ENCODE measurements at places on chromosomes 2 and 18.

DNA sequence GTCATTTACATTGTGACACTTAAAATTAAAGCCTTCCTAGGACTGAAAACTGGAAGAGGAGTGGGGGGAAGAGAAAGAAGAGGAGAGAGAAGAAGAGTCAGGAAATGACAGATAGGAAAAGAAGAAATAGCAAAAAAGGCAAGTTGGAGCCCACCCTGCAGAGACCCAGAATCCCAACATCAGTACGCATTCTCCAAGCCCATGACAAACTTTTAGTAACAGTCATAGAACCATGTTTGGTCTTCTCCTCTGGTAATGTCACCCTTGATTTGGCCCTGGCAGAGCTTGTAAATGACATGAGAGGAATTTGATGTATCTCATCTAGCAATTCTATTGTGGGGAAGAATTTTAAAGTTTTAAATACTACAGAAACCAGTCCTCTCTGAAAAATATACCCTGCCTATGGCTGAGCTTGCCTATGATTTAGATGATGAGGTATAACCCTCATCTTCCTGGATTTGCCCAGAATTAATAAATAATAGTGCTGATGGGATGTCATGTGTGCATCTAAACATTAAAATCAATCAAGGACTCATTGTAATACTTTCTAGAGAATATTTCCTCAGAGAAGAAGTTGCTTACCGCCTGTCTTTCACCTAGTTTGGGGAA lies 40.2 kb downstream of the APOB start:
- no peak for DNase-seq

GRCh38 chr2:127205218-127206125 lies 14.6 kb downstream of the CYP27C1 start:
- no peak for DNase-seq

GRCh38 chr2:121187982-121188411 lies 97.0 kb downstream of the TFCP2L1 start:
- no peak for DNase-seq

- DNase-seq, result no peak
Observed at GRCh38 chr2:105934467-105934866, 189.8 kb downstream of the NCK2 start.

DNA sequence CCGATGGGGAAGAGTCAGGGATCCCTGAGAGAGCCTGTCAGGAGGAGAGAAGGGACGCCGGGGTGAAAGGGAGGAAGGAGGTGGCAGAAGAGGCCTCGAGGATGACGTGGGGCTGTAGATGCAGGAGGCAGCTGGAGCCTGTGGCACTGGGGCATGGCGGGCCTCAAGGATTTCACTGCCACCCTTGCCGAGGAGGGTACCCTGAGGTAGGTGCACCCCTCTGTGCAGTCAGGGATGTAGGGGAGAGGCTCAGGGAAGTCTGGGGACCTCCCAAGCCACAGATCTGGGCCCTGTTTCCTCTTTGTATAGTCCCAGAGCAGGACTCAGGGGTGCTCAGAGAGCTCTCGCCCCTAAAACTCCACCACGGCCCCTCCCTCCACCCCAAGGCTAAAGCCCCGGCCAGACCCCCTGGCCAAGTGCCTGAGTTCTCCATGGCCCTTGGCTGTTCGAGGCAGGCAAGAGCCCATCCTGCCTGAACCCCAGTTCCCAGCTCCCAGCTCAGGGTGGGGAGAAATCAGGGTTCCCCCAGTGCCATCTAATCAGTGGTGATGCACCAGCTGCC lies 39.0 kb upstream of the HDAC4 start:
- DNase-seq, result no peak

DNA sequence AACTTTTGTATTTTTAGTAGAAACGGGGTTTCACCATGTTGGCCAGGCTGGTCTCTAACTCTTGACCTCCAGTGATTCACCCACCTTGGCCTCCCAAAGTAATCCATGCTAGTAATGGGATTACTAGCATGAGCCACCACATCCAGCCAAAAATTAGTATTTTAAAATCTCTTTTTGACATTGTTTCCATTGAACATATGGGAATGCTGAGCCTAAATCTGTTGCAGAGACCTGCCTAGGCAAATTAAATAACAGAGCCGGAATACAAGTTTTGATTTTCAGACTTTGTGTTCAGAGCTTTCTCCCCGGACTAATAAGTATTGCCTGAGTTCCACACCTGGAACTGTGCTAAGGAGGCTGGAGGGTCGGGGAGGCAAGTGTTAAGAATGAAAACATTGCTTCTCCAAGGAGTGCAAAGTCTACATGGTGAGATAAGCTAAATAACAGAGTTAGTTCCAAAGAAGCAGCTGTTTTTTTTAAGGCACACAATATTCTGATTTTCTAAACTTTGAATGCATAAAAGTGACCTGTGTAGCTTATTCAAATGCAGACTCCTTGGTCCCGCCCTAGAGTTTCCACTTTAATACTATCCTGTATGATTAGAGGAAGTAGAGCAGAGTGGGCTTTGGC lies 150.6 kb upstream of the CELF4 start:
- no peak for DNase-seq

GRCh38 chr2:23029111-23029510 lies 355.9 kb upstream of the KLHL29 start:
- DNase-seq, result no peak

- DNase-seq, result no peak
Observed at GRCh38 chr18:38961880-38962279, 1396.3 kb upstream of the CELF4 start.

- no peak for DNase-seq
Observed at GRCh38 chr2:139007130-139007529, 226.9 kb upstream of the NXPH2 start.

DNA sequence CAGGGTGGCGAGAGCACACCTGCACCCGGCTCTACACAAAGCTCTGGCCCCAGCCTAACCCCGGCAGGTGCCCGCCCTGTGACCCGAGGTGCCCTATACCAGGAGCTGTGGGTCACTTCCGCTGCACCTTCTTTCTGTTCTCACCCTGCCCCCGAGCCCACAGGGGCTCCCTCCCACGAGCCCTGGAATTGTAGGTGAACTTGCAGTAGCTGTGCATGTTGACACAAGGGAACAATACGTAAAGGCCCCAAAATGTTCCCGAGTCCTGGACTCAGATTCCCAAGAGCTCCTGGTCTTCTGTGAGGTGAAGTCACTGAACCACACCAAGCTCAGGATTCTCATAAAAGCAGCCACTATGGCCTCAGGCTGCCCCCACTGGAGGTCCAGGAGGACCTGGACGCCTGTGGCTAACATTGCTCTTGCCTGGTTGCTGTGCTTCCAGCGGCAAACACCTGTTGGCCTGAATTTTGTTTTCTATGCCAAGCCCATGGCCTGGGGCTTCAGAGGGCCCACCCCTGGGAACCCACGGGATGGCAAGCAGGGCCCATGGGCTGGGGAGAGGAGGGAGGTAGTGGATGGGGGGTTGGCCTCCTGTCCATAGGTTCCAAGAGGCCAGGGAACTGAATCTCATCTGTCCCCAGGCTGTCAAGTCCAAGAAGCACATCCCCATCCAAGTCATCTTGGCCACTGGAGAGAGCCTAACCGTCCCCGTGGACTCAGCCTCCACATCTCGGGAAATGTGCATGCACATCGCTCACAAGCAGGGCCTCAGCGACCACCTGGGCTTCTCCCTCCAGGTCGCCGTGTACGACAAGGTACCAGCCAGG lies 23.2 kb upstream of the GPR17 start:
- no peak for DNase-seq

- no peak for DNase-seq
Observed at GRCh38 chr2:157572725-157573124, 55.9 kb downstream of the ACVR1C start.

DNA sequence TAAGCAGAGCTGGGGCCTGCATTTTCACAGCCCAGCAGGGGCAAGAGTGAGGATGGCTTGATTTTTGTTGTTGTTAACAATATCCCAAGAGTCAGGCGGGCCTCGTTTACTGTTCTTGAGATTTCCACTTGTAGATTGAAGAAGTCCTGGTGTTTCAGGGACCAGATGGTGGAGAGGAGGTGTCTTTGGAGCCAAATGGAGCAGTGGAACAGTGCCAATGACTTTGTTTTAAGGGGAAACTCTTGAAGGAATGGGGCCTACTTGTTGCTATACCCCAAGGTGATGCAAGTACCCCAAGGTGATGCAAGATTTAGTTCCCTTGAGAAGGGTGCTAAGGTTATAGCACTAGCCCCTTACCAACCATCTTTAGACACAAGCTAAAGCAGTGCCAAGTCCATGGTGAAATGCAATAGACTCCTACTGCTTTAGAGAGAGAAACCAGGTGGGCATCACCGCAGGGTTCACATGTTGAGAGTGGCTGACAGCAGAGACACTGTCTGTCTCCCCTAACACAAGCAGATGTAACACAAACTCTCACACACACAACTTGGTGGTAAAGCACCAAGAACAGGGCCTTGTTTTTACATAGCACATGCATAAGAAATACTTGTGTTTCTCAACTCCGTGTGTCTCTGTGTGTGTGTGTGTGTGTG lies 44.0 kb downstream of the HK2 start:
- no peak for DNase-seq

- DNase-seq, result no peak
Observed at GRCh38 chr2:10172033-10172871, 49.7 kb downstream of the RRM2 start.

- no peak for DNase-seq
Observed at GRCh38 chr18:33558529-33558928, 19.5 kb upstream of the ASXL3 start.

- DNase-seq, result no peak
Observed at GRCh38 chr18:75638223-75638775, 210.8 kb upstream of the SMIM21 start.

DNA sequence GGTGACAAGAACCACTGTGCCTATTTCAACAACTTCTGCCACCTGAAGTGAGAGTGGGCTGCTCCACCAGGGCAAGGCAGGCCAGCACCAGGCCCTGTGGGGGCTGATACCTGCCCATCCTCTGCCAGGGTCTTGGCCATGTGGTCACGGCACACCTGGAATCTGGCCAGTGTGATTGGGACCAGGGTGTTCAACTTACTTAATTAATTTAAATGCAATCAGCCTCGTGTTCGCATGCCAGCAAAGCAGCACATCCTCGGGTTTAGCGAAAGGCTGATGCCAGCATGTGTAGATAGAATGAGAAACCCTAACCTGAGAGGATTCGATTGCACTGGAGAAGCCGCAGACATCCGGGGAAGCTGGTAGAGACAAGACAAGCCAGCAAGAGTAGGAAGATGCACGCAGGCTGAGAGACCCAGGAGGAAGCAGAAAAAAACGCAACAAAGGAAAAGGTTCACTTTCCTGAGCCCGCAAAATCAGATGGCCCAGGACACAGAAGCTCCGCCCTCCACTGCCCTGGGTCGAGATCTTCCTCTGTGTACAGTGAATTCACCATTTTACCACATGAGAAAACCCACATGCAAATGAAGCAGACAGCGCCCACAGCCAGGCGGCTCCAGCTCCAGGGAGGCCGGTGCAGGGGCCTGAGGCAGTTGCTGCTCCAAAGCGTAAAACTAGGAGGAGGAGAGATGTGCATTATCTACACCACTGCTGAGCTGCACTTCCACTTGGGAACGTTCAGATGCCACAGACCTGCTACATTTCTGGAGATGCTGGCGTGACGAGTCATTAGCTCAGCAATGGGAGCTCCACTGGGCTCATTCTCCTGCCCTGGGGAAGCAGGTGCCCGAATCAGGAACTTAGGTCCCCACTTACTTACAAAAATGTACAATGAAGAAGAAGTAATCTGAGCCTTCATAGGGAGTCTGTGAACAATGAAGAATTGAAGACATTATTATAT lies 92.1 kb downstream of the TMEM18 start:
- peak; percentile 8 for DNase-seq

- DNase-seq, result no peak
Observed at GRCh38 chr2:235398321-235398720, 95.5 kb upstream of the AGAP1 start.

DNA sequence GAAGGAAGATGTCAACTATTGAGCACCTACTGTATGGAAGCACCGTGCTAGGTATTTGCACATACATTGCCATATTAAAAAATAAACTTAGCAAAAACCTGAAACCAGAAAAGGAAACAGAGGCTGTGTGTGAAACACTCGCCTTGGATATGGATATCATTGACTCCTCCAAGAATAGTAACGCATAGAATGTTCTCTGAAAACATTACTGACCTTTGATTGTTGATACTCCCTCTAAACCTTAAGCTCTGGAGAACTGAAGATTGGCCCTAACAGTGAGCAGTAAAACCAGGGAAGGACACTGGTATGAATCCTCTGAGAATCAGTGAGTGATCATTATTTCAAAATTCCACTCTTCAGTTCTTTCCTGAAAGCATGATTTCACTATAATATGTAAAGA lies 236.8 kb downstream of the CDH20 start:
- no peak for DNase-seq

GRCh38 chr2:14235667-14236066 lies 396.9 kb upstream of the LRATD1 start:
- no peak for DNase-seq

GRCh38 chr18:10497206-10497749 lies 28.5 kb upstream of the NAPG start:
- no peak for DNase-seq

DNA sequence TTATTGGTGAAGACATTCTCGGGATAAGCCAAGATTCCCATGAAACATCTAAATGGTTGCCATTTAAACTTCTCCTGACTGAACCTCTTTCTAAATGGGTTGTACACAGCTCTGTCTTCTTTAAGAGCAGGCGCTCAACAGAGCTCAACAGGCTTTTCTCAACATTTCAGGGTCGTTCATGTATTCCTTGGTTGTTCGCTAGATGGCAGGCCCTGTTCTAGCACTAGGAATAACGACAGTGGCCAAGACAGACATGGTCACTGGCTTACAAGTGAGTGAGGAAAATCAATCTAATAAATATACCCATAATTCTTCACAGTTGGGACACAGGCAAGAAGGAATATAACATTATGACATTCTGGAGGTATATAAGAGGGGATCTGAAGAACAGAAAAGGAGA lies 154.5 kb downstream of the SMAD2 start:
- DNase-seq, result no peak

GRCh38 chr18:29439398-29439797 lies 1262.5 kb upstream of the CDH2 start:
- no peak for DNase-seq

GRCh38 chr2:215364157-215365155 lies 52.6 kb downstream of the ATIC start:
- DNase-seq, result no peak

DNA sequence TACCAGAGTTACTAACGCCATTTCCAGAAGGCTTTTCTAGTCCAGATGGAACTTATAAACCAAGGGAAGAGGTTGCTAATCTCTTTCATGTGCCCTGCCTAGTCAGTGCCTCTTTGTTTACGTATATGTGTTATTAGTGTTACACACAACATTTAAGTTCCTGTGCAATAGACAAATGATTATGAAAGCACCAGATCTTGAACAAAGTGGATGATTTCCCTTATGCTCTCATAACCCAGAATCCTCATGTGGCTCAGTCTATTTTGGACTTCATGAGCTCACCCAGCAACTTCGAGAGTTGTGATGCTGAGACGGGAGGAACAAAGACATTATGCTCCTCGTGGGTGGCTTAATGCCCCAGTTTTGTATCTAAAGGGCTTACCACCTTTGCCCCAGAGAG lies 214.4 kb upstream of the SP5 start:
- no peak for DNase-seq

- no peak for DNase-seq
Observed at GRCh38 chr2:23636426-23636825, 251.4 kb downstream of the KLHL29 start.

- no peak for DNase-seq
Observed at GRCh38 chr18:9290156-9290555, 44.4 kb upstream of the TWSG1 start.

GRCh38 chr2:207071820-207072219 lies 93.9 kb downstream of the KLF7 start:
- no peak for DNase-seq

Data from stimulated activated CD4-positive, alpha-beta T cell treated with anti-CD3 and anti-CD28 coated beads, TNF-alpha, amount 100 ng/mL, for 1 hour (primary cell).